Activated T-helper 9 cell treated with anti-CD3 and anti-CD28 coated beads, Interleukin-2, amount 50 U/mL, for 16 hours (primary cell): ENCODE measurements at places on chromosomes 5 and 9.

- no peak for DNase-seq
Observed at GRCh38 chr9:33809506-33809905, 7.5 kb upstream of the UBE2R2 start.

DNA sequence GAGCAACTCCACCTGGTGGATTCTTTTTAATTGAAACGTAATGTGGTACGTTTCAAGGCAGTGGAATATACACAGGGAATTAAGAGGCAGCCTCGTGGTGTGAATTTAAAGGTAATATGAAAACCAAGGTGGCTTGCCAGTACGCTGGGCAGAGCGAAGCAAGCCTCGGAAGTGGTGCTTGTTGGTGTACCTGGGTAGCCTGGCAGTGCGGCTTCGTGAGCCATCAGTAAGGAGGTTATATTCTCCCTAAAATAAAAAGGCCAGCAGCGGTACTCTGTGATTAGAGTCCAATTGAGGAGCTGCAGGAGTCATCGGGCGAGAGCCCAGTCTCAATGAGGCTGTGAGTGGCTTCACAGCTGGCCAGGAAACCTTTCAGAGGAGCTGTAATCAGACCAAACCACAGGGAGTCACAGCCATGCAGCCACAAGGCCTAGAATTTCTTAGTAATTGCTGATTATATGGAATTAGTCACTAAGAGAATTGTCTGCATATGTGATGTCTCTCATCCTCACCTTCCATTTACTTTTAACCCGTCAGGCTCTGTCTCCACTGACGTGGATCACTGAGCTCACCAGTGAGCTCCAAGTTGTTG lies 57.7 kb downstream of the DCP2 start:
- no peak for DNase-seq

DNA sequence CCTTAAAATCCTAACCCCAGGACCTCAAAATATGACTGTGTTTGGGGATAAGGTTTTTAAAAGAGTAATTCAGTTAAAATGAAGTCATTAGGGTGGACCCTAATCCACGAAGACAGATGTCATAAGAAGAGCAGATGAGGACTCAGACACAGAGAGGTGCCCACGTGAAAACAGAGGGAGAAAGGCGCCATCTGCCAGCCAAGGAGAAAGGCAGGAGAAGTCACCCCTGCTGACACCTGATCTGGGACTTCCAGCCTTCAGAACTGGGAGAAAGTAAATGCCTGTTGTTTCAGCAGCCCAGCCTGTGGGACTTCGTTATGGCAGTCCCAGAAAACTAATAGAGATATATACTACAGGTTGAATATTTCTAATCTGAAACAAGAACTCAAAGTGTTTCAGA lies 67.4 kb downstream of the ROR2 start:
- DNase-seq: no peak

DNA sequence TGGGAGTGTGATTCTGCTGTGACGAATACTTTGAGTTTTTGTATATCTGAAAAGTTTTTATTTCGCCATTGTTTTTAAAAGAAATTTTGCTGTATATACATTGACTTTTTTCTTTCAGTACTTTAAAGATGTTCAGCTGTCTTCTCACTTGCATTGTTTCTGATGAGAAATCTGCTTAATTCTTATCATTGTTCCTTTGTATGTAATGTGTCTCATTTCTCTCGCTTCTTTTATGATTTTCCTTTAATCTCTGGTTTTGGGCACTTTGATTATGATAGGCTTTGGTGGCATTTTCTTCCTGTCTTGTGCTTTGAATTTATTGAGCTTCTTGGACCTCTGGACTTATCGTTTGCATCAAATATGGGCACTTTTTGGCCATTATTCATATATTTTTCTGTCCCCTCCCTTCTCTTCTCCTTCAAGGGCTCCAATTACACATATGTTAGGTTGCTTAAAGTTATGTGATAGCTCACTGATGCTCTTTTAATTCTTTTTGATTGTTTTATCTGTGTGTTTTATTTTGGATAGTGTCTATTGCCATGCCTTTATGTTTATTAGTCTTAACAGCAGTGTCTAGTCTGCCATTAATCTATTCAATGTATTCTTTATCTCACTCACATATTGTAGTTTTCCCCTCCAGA lies 30.6 kb downstream of the STX17 start:
- no peak for DNase-seq

GRCh38 chr9:70347046-70347445 lies 67.4 kb downstream of the KLF9 start:
- DNase-seq: no peak
